ENCODE measurements at places on chromosomes 6 and 20.

DNA sequence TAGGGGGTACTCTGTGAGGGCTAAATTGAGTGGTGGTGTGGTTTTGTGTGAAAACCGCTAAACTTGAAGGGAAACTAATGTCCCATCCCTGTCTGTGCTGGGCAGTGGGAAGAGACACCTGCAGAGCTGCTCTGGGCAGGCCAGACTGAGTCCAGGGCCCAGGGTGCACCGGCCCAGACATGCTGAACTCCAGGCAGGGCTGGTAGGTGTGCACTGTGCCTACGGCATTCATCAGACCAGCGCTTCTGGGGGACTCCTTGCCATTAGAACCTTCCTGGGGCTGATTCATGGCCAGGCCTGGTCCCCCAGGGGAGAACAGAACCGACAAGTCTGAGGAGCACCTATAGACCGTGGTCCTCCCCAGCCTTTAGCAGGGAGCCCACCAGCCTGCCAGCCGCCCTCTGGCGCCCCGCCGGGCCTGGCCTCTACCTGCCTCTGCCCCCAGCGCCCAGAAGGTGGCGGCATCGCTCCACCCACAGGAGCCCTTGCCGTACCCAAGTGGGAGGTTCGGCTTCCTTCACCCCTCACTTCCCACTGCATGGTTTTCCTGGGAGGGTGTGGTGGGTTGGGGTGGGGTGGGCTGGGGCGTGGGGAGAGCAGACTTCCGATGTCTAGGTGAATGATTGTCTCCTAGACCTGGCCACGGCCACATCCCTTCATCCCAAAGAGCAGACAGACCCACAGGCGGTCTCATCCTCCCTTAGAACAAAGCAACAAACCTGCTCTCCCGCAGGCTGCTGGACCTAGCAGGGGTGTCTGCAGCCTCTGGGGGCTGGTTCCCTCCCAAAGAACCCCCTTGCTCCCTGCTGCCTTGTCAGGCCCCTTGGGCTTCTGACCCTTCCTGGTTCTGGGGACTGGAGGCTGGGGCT lies 15.5 kb downstream of the CCDC167 start:
- DNase-seq = no peak

DNA sequence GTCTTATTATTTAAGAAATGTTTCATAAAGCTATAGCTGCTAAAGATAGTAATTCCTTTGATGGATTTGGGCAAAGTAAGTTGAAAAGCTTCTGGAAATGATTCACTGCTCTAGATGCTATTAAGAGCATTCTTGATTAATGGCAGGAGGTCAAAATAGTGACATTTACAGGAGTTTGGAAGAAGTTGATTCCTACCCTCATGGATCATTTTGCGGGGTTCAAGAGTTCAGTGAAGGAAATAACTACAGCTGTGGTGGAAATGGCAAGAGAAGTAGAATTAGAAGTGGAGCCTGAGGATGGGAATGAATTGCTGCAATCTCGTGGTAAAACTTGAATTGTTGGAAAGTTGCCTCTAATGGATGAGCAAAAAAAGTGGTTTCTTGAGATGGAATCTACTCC lies 316.1 kb downstream of the UTRN start:
- no peak for DNase-seq

- no peak for DNase-seq
Measured at GRCh38 chr6:134402372-134402984, 84.6 kb upstream of the SGK1 start.

- DNase-seq = no peak
Measured at GRCh38 chr20:21017528-21018085, 88.6 kb downstream of the LINC00237 start.

- no peak for DNase-seq
Measured at GRCh38 chr6:168517742-168518347, 76.9 kb downstream of the SMOC2 start.

DNA sequence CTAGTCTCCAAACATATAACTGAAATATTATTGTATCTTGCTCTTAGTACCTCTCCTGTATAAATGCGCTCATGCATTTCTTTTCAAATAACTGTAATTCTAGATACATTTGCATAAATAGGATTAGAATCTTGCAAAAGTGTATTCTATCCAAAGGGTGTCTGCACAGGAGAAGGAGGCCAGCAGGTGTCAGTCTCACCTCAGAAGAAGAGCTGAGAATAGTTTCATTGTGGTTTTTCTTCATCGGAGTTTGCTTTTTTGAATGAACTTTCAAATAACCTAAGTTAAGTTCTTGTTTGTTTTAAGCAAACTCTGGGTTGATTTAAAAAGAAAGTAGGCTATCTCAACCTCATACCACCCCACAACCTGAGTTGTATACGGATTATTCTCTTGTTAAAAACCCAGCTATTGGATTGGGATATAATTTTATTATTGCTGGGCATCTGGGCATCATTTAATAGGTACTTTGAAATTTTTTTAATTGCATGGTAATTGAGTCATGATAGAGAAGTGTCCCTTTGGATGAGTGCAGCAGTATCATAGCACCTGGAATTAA lies 125.0 kb upstream of the MLIP start:
- no peak for DNase-seq

DNA sequence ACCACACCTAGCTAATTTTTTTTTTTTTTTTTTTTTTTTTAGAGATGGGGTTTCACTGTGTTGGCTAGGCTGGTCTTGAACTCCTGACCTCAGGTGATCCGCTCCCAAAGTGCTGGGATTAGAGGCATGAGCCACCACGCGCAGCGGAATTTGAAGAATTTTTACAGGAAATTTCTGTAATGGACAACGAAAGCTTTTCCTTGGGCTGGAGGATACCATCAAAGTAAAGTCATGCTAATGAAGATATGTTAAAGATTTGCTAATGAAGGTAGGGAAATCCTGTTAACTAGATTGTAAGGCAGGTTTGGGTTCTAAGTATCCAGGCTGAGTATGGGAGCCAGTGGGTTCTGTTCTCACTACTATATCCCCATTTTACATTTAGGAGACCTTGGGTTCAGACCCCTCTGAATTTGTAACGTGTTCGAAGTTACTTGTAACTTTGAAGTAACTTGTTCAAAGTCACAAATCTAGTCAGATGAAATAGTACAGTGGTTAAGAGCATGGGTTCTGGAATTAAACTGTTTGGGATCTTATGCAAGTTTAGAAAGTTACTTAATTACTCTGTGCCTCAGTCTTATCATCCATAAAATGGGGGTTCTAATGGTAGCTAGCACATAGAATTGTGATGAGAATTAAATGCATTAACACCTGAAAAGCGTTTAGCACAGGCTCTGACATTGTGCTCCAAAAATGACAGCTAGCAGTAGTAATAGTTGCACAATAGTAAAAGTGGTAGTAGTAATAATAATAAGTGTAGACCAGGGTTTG lies 123.4 kb upstream of the GPR6 start:
- DNase-seq = peak; percentile 74

DNA sequence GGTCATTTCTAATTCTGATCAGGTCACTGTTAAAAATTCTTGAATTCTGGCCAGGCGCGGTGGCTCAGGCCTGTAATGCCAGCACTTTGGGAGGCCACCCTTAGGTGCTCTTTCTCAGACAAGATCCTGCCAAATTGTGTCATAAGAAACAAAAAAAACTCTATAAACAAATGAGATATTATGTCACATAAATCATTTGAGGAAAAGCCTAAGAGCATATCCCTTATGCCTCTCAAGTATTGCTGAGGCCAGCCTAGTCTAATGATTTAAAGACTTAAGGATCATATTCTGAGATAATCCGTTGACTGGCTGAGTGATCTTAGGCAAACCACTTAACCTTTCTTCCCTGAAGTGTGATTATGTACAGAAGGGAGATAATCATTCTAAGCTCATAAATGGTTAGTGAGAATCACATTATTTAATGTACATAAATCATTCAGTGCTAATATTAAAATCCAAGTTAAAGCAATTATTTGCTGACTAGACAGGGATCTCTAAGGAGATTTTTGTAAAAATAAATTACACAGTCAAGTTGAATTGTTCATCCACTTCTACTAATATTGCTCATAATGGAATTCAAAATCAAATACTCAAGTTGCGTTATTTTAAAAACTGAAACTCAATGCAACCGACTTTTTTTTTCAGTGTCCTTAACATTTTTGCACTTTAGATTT lies 365.4 kb downstream of the PHF3 start:
- DNase-seq = no peak

GRCh38 chr20:21048841-21049273 lies 57.3 kb downstream of the LINC00237 start:
- no peak for DNase-seq

DNA sequence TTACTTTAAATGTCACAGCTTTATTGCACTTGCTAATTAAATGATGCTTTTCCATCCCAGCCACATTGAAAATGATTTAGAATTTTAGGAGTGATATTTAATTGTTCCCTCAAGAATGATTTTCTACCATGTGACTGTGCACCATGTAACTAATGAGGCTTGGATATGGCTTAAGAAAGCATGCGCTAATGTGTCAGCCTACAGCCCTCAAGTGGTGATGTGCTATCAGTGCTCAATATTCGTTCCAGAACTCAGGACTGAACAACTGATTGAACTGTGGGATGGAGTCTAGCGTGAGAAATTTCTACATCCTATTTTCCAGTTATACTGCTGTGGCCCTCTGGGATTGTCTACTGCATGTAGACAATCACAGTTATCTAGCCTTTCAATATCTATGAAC lies 71.5 kb downstream of the PKIB start:
- DNase-seq = no peak

GRCh38 chr20:1509237-1509636 lies 18.0 kb upstream of the SIRPB2 start:
- DNase-seq = no peak

- DNase-seq = no peak
Measured at GRCh38 chr20:43124241-43124640, 65.5 kb downstream of the PTPRT start.

- DNase-seq = no peak
Measured at GRCh38 chr6:12893036-12893435, 176.5 kb downstream of the PHACTR1 start.

GRCh38 chr6:170423814-170424603 lies 117.5 kb downstream of the FAM120B start:
- DNase-seq = no peak

DNA sequence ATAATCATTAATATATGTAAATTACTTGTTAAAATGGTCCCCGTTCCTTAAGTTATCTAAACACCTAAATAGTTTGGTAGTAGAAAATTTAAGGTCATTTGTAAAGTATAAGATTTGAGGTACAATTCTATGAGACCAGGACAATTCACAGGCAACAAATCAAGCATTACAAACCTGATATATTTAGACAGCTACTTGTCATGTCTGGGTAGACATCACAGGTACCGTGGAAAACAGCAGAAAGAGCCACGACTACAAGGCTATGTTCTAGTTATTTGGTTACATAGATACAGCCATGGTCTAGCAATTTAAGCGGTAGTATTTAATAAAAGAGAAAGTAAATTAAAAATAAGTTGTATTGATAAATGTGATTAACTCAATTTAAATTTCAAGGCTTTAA lies 393.1 kb upstream of the ID4 start:
- DNase-seq = no peak

GRCh38 chr20:51579137-51579536 lies 36.6 kb upstream of the NFATC2 start:
- DNase-seq = no peak

DNA sequence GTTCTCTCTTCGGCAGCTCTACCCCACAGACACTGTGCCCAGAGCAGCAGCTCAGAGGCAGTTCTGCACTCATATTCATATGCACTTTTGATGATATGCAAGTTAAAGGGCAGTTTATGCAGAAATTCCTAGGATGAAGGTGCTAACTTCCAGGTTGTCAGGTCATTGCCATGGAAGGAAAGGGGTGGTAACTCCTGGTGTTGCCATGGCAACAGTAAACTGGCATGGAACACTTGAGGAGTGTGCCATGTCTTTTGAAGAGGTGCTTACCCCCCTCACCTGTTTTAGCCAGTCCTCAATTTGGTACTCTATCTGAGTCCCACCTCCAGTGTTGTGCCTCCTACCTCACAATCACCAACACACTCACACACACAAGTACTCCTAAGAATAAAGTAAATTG lies 539.4 kb upstream of the BTBD3 start:
- no peak for DNase-seq

DNA sequence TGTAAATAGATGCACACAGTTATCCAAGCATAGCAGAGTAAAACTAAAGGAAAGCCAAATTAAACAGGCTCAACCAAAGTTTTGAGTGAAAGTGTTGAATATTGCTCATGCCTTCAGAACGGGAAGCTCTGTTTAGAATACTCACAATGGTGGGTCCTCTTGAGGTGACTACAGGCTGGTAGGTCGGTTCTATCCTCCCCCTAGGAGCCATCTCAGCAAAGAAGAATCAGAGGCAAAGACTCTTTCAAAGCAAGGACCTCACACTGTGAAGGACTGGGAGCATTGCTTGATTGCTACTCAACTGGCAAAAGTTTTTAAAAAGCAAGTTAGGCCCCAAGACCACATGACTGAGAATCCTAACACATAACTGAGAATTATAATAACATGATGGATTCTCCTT lies 88.4 kb upstream of the JAG1 start:
- no peak for DNase-seq

- no peak for DNase-seq
Measured at GRCh38 chr6:161301338-161301737, 27.5 kb upstream of the AGPAT4 start.

- no peak for DNase-seq
Measured at GRCh38 chr6:156582509-156582992, 194.6 kb upstream of the ARID1B start.

DNA sequence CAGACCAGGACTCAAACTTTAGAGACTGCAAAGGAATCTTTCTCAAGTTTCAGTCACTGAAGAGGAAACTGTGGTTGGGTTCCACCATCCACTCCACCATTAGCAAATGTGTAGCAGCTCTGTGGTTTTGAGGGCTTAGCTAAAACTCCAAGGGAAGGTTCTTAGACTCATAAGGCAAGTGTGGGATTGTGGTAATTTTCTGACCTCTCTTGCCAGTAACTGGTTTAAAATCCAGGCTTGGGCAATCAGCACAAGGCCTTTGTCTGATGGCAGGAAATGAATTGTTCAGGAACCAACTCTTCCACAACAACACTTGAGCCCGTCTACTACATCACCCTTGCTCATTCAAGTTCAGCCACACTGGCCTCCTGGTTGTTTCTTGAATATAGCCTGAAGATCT lies 68.6 kb upstream of the FBXL4 start:
- no peak for DNase-seq

DNA sequence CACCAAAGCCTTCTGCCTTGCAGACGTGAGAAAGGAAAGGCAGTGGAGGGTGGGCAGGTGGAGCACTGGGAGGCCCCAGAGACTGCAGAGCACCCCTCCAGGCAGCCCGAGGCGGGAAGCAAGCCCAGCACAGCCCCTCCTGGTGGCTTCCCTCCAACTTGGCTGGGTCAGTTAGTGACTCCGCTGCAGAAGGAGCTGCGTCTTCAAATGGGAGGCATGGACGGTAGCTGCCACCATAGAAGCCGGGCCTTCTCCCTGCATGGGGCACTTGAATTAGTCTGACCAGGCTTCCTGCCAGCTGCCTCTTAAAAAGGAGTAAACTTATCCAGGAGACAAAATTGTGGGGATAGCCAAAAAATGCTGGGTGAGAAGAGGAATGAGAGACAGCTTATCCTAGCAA lies 88.0 kb upstream of the RPS6KA2 start:
- no peak for DNase-seq

- DNase-seq = no peak
Measured at GRCh38 chr6:14121936-14122344, 4.4 kb downstream of the CD83 start.

- no peak for DNase-seq
Measured at GRCh38 chr6:21198032-21198640, 395.4 kb upstream of the SOX4 start.
